ENCODE measurements at places on chromosomes 1 and 21.

- no peak for DNase-seq
Observed at GRCh38 chr1:117599286-117600221, 6.3 kb upstream of the TENT5C start.

DNA sequence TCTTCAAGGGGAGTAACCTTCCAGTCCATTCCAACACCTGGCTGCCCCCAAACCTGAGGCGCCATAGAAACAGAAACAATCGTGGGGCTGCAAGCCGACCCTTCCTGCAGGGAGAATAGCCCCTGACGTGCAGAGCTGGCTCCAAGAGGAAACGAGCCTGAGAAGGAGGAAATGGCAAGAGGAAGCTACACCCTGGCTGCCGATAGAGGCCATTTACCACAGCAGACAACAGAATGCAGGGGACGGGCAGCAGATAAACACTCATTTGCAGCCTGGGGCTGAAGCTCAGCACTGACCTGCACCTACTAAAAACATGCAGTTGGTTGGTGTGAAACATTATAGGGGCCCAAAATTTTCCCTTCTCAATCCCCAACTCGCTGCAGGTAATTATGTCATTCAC, 8.7 kb upstream of the TDRD10 start:
- no peak for DNase-seq

GRCh38 chr1:100882698-100883097, 11.9 kb downstream of the EXTL2 start:
- no peak for DNase-seq

DNA sequence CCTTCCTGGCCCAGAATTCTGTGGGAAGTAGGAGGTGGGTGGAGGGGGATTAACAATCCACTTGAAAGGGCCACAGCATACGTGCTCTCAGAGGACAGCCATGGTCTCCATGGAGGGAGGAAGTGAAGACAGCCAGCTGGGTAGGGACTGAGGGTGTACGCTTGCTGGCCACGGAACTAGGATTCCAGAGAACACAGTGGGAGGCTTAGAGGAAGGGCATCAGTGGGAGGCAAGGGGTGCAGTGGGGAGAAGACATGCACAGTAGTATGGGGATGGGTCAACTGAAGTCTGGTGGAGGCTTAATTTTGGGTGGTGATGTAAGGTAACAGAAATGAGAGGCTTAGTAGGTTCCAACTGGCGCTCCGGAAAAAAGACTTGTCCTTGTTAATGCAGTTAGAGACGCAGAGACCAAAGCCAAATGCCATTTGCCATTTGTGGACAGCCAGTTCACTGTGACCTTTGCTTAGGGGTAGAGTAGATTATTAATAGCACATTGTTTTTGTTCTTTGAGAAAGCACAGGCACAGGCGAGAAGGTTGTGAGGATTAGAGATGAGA, 103.0 kb downstream of the ZSCAN20 start:
- DNase-seq = no peak
